Activated naive CD4-positive, alpha-beta T cell treated with anti-CD3 and anti-CD28 coated beads, Interleukin-2, amount 50 U/mL, for 72 hours (primary cell): ENCODE measurements at places on chromosomes 5 and 9. TPM values are rescaled to one million over a fixed set of nuclear protein-coding genes. Genes with fewer than 3 reads are reported as not detected.

Gene SLC36A3
- not detected for total RNA-seq

Gene FOXD4L6
- total RNA-seq: not detected

Gene DMRT3
- not detected for total RNA-seq

Gene GABRA1
- not detected for total RNA-seq

Gene DNAJB5
- total RNA-seq: 42.5 TPM

Gene MSX2
- not detected for total RNA-seq

Gene SEC61B
- total RNA-seq: 105 TPM

Gene C9orf50
- total RNA-seq: not detected
